Stimulated activated CD4-positive, alpha-beta T cell treated with anti-CD3 and anti-CD28 coated beads, Interleukin-12 subunit alpha, Interleukin-12 subunit beta, amount 100 ng/mL, for 48 hours (primary cell): ENCODE measurements at places on chromosomes 5 and 9.

- no peak for DNase-seq
These were observed 136.2 kb downstream of the MPDZ start for GRCh38 chr9:13143281-13143680.

GRCh38 chr5:173233347-173234128 is 1.5 kb downstream of the NKX2-5 start:
- DNase-seq: no peak

DNA sequence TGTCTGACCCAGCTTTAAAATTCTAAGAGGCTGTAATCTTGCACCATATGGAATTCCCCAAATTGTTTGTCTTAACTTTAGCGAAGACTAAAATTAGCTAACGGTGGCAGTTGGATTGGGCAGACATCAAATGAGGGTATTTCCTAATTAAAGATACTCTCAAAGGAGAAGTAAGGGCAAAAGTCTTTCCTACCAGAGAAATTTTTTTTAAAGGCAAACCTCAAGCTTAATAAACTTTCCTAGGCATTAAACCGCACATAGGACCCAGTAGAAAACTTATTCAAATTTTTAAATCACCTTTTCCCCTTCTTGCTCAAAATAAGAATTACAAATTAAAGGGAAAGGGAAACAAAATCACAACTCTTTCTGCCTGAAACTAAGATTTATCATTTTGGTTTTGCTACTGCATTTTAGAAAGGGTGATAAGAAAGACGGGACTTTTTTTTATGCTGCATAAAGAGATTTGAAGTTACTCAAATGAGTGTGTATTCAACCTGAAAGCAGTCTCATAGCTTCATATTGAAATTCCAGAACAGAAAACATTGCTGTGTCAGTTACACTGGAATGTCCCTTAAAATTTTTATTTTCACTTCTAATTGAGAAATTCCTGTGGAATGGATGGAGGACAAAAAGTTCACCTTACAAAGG is 189.1 kb upstream of the PTGER4 start:
- DNase-seq: no peak

- DNase-seq: no peak
These were observed 34.7 kb upstream of the GARNL3 start for GRCh38 chr9:127229691-127230417.

DNA sequence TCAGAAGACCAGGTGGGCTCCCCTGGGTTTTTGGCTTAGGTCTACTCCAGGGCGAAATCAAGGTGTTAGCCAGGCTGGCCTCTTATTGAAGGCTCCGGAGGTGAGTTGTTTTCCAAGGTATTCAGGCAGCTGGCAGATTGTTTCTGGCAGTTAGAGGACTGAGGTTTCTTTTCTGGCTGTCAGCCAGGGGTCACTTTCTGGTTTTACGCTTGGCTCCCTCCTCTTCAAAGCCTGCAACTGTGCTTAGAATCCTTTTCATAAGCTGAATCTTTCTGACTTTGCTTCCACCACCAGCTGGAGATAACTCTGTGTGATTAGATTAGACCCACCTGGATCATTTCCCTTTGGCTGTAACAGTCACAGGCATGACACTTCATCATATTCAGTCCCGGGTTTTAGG is 24.6 kb downstream of the RFK start:
- DNase-seq: no peak

- no peak for DNase-seq
These were observed 115.5 kb downstream of the COL23A1 start for GRCh38 chr5:178474562-178475184.

GRCh38 chr9:99474186-99474585 is 252.1 kb downstream of the SEC61B start:
- DNase-seq: no peak

- DNase-seq: no peak
These were observed 200.9 kb downstream of the SLIT3 start for GRCh38 chr5:169099801-169100734.

DNA sequence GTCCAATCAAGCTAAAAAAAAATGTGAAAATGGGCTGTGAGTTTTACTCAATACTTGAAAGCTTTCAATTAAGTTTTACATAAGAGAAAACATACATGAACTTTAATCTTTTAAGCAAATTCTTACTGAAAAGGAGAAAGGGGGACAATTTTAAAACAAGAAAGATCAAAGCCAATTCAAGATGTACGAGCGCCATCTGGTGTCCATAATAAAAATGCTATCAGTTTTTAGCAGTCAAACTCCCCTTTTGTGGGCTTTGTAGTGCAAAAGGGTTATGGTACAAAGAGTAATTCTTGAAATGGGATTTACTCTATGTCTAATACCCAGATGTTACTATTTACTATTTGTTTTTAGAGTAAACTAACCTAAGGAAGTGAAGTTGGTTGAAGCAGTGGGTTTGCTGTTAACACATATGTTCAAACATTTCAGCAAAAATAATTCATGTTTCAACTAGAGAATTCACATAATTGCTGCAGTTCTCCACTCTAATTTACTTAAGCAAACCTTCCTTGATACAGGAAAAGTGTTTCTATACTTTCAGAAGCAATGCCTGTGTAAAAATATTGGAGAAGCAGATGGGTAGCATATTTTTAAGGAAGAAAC is 228.2 kb upstream of the TYRP1 start:
- DNase-seq: peak; percentile 0

DNA sequence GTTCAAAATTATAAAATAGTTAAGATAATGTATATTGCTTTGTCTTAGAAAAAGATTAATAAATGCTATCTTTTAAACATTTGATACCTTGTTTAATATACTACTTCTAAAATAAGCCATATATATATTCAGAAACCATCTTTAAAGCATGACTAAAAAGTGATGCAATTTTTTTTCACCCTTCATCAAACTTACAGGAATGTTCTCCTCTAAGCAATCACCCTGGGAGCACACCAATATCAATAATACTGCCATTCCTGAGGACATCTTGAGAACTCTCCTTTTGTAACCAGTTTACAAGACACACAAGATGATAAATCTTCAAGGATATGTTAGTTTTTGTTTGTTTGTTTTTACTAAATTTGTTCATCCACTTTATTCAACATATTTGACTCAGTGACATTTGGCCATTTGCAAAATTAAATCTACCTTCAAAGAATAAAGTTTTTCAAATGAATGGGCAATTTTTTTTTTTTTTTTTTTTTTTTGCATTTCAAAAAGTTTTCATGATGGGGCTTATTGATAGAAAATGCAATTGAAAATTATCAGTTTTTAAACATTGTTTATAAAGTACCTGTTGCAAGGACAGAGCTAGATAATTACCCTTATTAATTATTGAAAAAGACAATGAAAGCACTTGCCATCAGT is 17.2 kb downstream of the FOXD1 start:
- DNase-seq: no peak

DNA sequence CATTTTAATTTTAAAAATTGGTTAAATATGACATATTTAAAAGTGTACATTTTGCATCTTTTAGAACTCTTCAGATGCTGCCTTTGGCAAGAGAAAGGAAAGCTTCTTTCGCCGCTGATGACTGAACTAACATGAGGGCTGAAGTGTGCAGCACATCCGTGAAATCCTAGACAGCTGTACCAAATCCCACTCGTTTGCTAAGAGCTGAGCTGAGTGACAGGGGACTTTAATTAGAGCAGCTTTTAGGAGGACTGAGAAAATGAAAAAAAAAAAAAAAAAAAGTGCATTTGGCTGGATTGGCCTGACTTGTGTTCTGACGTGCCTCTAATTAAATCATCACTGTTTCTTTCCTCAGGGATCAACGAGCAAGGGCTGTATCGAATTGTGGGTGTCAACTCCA is 271.3 kb downstream of the ARHGAP26 start:
- no peak for DNase-seq

GRCh38 chr5:179858241-179858585 is 404 bp downstream of the MRNIP start:
- peak; percentile 43 for DNase-seq

GRCh38 chr5:77844373-77844622 is 68.2 kb upstream of the TBCA start:
- no peak for DNase-seq

DNA sequence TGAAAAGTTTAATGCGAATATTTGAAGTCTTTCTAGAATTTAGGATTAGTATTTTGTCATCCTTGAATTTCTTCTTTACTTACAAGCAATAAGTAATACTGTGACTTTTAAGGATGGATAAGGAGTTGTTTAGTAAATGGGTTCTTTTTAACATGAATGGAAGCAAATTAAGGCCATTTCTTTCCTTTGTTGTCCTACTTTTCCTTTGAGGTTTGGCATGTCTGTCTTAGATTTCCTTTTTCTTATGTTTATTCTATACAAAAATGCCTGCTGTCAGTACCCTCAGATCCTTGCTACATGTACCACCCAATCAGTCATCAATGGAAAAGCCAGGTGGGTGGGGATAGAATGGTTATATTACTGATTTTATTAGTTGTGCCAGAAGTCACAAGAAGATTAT is 10.2 kb downstream of the STX17 start:
- DNase-seq: no peak

DNA sequence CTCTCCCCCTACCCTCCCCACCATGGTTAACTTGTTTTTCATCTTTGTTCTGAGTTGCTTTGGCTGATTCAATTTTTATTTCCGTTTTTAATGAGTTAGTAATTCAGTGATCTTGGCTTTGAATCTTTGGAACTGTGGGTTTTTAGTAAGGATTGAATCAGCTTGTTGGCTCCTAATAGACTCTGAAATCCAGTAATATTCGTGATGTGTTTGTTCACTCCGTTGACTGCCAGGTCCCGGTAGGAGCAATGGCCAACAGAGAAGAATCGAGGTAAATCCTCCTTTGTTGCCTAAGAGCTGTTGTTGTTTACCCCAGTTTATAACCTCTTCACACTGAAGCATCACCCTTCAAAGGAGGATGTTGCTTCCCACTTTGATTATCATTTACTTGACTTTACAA is 92.7 kb downstream of the PCSK1 start:
- no peak for DNase-seq

DNA sequence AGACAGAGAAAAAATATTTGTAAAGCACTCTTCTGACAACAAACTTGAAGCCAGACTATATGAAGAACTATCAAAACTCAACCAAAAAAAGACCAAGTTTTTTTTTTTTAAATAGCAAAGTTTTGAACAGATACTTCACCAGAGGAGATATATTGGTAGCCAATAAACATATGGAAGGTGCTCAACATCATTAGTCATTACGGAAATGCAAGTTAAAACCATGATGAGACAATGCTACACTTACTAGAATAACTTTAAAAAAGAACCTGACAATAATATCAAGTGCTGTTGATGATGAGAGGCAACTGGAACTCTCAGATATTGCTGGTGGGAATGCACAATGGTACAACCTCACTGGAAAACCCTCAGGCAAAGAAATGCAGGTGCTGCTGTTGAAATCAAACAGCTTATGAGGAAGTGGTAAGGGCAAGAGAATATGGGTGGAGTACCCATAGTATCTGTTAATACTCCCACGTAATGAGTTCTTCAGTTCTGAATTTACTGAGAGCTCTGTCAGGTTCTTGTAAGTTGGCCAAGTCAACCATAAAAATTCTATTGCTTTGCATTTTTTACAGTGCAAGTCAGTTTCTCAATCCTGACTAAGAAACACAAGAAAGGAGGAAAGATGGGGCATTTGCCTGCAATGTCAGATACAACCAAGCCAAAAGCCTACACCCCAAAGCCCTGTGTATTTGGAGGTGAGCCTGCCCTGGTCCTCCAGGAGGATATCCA is 87.3 kb upstream of the GNAQ start:
- DNase-seq: no peak

DNA sequence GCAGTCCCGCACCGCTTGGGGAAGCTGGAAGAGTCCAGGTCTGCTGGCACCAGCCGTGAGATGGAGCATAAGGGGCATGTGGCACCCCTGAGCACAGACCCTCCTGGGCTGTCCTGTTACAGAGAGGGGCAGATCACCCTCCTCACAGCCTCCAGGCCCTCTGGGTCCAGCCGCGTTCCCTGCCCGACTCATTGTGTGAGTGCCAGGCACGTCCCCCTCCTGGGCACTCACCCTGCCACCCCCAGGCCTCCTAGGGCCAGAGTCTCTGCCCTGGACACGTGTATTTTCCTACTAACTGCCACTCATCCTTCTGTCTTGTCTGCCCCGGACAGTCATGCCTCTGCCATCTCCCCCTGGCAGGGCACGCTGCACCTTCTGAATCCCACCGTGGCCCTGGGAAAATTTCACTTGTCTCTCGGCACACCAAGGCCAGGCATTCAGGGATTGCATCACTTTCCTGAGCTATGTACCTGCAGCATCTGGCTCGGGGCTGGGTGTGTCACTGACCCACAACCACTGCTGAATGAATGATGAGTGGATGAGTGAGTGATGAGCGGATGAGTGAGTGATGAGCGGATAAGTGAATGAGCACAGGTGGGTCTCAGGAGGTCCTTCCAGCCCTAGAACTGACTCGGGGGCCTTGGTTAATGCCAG is 21.5 kb upstream of the FCN1 start:
- DNase-seq: no peak

DNA sequence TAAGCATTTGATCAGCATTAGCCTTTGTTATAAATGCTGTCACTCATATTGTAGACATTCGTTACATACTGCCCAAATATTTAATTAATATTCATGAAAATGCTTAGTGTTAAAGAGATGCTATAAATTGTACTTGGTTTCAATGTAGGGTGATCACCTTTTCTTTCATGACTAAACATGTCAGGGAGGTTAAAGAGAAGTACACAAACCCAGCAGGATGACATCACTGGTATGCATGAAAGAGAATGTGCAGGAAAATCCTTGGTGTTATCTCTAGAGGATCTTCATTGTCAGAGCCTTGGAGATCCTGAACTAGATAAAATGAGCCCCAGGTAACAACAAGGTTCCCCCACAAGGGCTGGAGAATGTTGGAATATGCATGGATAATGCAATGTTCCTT is 33.0 kb upstream of the SV2C start:
- DNase-seq: no peak

- DNase-seq: no peak
These were observed 507.3 kb downstream of the CTNND2 start for GRCh38 chr5:11396917-11397316.

GRCh38 chr5:82808960-82809359 is 268.2 kb downstream of the TMEM167A start:
- no peak for DNase-seq

GRCh38 chr9:37715260-37715659 is 38.3 kb upstream of the TRMT10B start:
- no peak for DNase-seq

DNA sequence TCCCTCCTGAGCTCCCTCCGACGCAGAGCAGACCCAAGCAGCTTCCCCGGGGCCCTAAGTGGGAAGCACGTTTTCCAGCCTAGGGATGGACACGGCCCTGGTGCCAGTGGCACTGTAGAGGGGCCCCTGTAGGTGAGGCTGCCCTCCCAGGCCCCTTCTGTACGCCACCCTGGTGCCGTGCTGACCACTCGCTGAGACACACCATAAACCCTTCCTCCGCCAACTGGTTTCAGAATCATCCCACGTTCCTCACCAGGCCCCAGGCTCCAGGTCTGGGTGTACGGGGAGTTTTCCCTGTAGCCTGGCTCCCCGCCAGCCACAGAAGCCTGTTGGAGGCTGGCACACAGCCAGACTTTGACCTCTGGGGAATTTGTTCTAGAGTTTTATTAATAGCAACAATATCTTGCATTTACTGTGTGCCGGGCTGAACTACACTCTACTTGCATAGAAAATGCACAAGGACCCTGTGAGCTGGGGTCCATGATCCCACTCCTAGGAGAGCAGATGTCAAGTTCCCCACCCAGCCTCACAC is 18.2 kb upstream of the WDR38 start:
- DNase-seq: no peak
